ENCODE measurements at places on chromosomes 1 and 21.

DNA sequence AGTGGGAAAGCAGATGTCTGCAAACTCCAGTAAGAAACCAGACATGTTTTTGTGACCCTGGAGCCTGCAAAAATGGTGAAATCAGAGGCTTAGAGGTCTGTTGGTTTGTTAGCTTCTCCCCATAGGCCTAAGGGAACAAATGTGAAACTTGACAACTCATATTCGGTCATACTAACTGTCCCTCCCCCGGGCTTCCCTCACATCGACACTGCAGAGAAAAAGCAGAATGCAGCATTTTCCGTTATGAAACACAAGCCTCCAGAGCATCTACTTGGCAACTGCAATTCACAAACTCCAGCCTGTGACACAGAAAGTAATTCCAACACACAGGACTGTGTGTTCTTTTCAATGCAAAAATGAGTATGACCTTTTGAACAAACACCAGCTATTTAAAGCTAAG, 3.7 kb downstream of the KCNA2 start:
- H3K4me3 ChIP-seq = no peak overlapping the region
- H3K27ac ChIP-seq = no peak overlapping the region
- H3K4me1 ChIP-seq = peaks cover 11% of the 10 kb centered on the region
- H3K27me3 ChIP-seq = peaks cover 49% of the 10 kb centered on the region

DNA sequence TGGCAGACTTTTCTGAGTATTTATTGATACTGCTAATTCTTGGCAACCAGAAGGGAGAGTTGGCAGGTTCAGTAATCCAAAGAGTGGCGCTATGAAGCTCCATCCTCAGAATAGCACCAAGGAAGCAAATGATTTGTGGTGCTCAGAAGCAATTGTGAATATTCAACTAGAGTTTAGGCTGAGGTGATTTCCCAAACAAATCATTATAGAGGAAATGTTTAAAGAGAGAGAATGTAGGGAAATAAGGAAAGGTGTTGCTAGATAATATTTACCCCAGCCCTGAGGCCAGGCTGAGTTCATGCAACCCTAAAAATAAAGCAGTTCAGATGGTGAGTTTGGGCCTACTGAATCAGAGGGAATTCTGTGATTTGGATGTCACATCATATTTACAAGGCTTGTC, 363.4 kb upstream of the PLXNA2 start:
- H3K27ac ChIP-seq = no peak overlapping the region
- no peaks in the 10 kb centered on the region for H3K4me1 ChIP-seq
- no peak for DNase-seq

- no peak overlapping the region for H3K27ac ChIP-seq
- no peaks in the 10 kb centered on the region for H3K36me3 ChIP-seq
- H3K4me3 ChIP-seq = no peak overlapping the region
- DNase-seq = no peak
Observed at GRCh38 chr1:246108278-246108925, 398.7 kb downstream of the SMYD3 start.

GRCh38 chr1:209675565-209676154, 448 bp downstream of the G0S2 start:
- no peak for DNase-seq
- H3K27me3 ChIP-seq = peaks cover 58% of the 10 kb centered on the region
- H3K36me3 ChIP-seq = peaks cover 9% of the 10 kb centered on the region
- peaks cover 64% of the 10 kb centered on the region for H3K4me1 ChIP-seq

DNA sequence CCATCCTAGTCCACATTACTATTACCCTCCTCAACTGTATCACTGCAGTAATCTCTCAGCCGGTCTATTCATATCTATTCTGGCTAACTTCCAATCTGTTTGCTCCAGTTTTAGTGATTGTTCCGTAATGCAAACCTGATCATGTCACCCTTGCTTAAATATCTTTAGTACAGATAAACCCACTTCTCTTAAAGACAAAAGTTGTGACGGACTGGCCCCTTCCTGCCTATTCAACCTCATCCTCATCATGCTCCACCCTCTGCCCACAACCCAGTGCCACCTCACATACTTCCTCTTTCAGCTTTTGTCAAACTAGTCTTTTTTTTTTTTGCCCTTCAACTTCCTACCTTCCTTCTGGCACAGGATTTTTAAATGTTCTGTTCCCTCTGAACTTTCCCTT, 2.8 kb upstream of the C1orf162 start:
- no peak overlapping the region for H3K4me3 ChIP-seq
- DNase-seq = peak; percentile 84
- no peaks in the 10 kb centered on the region for H3K27me3 ChIP-seq
- H3K4me1 ChIP-seq = peaks cover 22% of the 10 kb centered on the region

DNA sequence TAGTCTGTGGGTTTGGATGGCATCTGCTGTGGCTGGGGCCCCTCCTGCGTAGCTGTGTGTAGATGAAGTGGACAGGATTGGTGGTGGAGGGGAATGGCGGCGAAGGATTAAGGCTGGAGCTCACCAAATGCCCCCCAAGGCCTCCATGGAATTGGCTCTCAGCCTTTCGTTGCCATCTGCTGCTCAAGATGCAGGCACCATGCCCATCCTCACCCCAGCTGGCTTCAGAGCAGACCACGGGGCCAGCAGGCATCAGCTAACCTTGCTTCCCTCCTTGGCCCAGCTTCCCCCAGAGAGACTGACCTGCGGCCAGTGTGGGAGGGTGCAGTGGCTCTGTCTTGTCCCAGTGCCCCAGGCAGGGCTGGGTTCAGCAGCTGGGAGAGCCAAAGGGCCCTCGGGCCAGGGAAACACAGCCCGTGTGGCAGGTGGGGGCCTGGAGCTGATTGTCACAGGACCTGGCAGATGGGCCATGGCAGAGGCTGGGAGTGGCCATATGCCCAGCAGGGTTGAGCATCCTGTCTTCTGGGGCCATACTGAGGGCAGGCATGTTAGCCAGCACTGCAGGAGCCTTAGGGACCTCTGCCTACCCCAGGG, 66.8 kb upstream of the ACTL8 start:
- H3K27me3 ChIP-seq = no peaks in the 10 kb centered on the region
- H3K4me3 ChIP-seq = no peak overlapping the region
- no peak for DNase-seq
- H3K4me1 ChIP-seq = no peaks in the 10 kb centered on the region
- no peak overlapping the region for H3K27ac ChIP-seq

DNA sequence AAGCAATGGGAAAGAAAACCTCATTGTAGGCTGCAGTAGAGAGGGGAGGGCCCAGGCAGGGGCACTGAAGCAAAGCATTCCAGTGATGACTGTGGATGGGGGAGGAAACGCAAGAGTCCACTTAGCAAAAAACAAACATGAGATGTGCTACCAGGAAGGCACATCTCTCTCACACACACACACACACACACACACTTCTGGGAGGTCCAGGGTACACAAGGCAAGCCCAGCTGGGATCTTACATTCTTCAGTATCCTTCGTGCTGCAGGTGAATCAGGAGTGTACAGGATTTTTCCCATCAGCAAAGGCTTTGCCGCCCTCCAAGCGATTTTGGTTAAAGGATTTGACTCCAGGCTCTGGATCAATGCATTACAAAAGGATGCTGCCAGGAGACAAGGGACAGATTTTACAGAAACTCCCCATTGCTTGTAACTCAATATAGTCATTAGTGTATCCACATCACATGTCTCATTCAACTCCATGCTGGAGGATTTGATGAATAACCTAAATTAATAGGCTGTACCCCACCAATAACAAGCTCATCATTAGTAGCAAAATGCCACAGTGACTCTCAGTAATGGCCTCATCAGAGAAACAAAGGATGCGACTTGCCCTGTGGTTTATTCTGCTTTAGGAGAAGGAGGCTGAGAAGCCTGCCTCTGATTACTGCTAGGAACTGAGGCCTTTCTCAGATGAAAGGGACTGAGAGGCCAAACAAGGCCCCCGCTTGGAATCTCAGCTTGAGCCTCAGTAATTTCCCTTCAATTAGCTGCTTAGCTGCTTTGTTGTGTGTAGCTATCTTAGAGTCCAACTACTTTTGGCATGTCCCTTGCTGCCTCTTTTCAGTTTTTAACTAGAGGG, 41.6 kb downstream of the ABCA4 start:
- DNase-seq = no peak
- H3K4me3 ChIP-seq = no peak overlapping the region
- H3K27ac ChIP-seq = no peak overlapping the region
- no peaks in the 10 kb centered on the region for H3K36me3 ChIP-seq
- no peaks in the 10 kb centered on the region for H3K4me1 ChIP-seq
- H3K27me3 ChIP-seq = peaks cover 19% of the 10 kb centered on the region

GRCh38 chr1:39976732-39977131, 21.8 kb downstream of the MFSD2A start:
- no peaks in the 10 kb centered on the region for H3K36me3 ChIP-seq
- no peak overlapping the region for H3K27ac ChIP-seq
- H3K27me3 ChIP-seq = peaks cover 6% of the 10 kb centered on the region

DNA sequence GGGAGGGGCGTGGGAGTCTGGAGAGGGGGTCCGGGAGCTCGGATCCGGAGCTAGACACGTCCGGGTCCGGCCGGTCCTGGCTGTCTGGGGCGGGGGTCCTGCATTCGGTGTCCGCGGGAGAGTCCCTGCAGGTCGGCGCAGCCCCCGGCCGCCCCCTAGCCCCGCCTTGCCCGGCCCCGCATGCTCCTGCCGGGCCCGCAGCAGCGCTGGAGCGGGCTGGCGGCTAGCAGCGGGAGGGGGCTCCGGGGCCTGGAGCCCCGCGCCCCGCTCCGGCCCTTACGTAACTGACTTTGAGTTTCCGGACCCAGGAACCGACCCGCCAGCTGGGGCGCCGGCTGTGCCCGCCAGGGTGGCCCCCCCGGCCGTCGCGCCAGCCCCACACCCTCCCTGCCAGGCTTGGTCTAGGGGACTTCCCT, 26.9 kb upstream of the EPB41 start:
- peak; percentile 63 for DNase-seq
- H3K27ac ChIP-seq = peak overlapping the region; percentile 92
- H3K27me3 ChIP-seq = peaks cover 3% of the 10 kb centered on the region
- H3K4me1 ChIP-seq = peaks cover 64% of the 10 kb centered on the region
- H3K36me3 ChIP-seq = peaks cover 6% of the 10 kb centered on the region

DNA sequence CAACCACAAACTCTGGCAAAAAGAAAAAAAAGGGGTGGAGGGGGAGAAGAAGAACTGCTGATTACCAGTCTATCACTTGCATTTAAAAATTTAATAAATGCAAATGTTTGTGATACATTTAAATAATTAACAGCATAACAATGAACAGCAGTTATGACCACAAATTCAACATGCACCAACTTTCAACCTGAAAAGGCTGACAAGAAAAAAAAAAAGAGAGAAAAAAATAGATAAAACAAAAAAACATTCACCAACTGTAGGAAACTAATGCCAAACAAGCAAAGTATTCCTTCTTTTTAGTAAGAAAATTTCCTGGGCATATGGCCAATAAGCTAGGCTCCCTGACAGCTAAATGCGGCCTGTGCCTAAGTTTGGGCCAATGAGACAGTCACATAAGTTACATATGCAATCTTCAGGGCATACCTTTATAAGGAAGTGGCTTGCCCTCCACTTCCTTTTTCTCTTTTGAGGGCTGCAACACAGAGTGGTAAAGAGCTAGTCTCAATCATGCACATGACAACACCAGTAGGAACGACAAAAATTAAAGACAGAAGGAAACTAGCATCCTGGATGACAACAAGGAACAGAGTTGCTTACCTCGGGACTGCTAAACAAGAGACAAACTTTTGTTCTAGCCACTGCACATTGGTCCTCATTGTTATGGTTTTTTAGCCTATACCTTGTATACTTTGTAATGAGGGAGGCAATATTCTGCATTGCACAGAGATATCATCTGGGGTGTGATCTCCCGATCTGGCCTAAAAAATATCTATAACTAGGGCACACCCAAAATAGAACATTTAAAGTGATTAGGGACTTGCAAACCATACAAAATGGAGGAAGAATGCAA, 24.2 kb upstream of the PHTF1 start:
- DNase-seq = peak; percentile 69
- H3K4me1 ChIP-seq = peaks cover 32% of the 10 kb centered on the region
- no peaks in the 10 kb centered on the region for H3K27me3 ChIP-seq
- peak overlapping the region; percentile 63 for H3K4me3 ChIP-seq

DNA sequence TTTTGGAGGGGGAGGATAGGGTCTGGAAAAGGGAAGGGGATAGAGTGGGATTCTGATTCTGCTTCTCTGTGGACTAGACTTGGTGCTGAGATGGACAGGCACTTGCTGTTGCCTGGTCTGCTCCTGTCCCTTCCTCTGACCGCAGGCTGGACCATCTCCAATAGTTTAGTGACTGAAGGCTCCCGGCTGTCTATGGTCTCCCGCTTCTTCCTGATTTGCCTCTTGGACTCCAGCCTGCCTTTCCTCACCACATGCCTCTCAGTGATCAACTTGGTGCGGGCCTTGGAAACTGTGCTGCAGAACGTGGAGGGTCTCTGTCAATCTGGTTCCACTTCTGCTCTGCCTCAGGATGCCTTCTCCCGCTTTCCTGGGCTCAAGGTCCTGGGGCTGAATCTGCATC, 6.3 kb upstream of the ZSCAN20 start:
- no peak for DNase-seq
- H3K36me3 ChIP-seq = no peaks in the 10 kb centered on the region
- peaks cover 36% of the 10 kb centered on the region for H3K27me3 ChIP-seq
